ENCODE measurements at places on chromosomes 1 and 21.

- DNase-seq, result no peak
Observed at GRCh38 chr1:98104289-98104688, 183.5 kb upstream of the DPYD start.

GRCh38 chr1:211381481-211382181, 55.0 kb downstream of the TRAF5 start:
- DNase-seq, result no peak

DNA sequence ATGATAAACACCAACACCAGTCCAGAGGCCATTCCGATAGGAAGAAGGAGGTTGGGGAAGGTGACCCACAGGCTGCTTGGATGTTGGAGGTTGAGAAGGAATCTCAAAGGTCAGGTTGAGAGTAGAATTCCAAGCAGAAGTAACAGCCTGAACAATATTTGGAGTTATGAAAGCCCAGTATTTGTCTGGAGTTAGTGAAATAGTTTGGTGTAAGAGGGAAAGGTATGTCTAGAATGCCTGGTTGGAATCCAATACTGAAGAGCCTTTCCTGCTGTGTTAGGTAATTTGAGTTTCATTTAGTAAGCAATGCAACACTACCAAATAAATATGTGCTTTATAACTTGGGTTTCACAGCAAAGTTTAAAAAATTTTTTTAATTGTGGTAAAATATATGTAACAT, 70.5 kb upstream of the MCOLN3 start:
- no peak for DNase-seq

GRCh38 chr1:31715087-31715872, 11.5 kb upstream of the COL16A1 start:
- DNase-seq, result peak; percentile 95

DNA sequence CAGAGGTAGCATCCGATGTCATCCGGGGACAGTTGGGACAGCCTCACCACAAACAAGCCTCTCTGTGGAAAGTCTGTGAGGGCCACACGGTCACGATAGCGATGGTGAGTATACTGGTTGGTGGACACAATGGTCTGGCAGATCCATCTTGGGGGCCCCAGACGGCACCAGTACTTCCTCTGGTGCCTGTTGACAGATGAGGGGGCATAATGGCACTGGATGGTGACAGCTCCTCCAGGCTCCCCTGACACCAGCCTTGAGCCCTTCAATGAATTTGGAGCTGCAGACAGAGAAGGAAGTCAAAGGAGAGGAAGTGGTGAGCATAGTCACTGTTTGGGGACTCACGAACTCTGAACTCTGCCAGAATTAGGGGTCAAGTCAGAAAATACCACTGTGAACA, 8.0 kb downstream of the FCAMR start:
- no peak for DNase-seq

- DNase-seq, result no peak
Observed at GRCh38 chr1:149966405-149966804, 29.7 kb upstream of the MTMR11 start.

DNA sequence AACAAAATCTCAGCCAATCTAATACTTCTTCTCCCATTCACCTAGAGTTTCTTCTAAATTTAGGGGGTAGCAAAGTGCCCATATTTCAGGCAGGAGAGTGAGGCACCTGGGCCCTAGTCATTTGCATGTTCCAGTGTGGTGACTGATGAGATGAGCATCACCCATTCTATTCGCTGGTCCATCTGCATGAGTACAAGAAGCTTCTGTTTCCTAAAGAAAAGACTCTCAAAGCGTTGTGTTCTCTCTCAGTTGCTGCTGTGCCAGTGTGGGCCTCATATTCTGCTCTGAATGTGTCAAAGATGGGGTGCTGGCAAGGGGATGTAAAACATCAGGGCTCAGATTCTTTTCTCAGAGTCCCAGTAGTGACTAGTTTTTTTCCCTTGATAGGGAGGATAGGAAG, 16.1 kb upstream of the DPYD start:
- DNase-seq, result no peak

GRCh38 chr1:68210829-68211228, 21.5 kb downstream of the WLS start:
- DNase-seq, result no peak

GRCh38 chr1:211577819-211578639, 932 bp downstream of the SLC30A1 start:
- peak; percentile 82 for DNase-seq

- no peak for DNase-seq
Observed at GRCh38 chr1:214823311-214824117, 220.5 kb downstream of the CENPF start.

DNA sequence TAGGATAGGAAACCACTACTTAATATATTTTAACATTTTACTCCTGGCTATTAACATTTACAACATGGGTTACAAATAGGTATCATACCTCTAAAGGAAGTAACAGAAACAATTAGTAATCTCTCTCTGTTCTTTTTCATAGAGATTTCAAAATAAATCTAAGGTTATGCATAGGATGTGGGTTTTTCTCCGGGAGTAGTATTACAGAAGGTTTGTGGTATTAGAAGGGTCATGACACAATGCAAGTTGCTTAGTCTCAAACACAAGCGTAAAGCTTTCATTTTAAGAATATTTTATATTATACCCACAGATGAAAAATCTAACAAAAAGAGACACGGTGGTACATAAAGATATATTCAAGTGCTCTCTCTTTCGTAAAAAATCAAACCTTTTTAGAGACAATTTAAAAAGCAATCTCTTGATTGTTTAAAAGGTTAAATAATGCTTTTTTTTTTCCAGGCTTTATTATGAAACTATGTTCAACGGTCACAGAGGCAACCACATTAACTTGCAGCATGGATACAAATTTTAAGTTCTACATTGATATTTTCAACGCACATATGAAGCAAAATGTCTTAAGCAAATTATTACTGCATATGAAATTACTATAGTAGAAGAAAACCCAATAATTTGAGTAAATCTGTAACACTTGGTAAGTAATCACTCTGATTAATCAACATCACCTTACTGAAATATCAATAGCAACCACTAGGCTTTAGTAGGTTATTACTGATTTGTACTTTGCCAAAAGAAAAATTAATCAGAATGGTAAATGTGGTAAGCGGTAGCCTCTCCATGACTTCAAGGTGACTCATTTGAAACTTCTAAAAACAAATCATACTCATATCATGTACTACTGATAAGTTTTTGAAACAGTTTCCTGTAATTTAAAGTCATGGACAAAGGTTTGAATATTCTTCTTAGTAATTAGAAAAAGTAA, 97.4 kb upstream of the GFI1 start:
- DNase-seq, result no peak

- DNase-seq, result no peak
Observed at GRCh38 chr1:234710381-234710780, 100.4 kb upstream of the IRF2BP2 start.

GRCh38 chr1:94118471-94118870, 2.5 kb downstream of the ABCA4 start:
- DNase-seq, result no peak

DNA sequence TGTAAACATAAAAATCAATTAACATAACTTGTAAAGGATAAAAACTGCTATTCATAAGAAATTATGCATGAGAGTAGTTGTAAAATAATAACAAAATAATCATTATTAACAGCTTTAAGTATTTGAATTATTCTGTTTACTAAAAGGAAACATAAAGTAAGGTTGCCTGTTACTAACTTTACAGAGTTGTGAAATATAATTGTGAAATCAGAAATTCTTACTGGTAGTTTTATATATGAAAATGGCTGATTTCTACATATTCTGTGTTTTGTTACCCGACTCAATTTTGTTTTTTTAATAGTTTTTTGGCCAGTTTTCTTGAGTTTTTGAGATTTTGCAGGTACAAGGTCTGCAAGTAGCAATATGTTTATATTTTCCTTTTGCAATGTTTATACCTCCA, 27.8 kb downstream of the FNBP1L start:
- no peak for DNase-seq

DNA sequence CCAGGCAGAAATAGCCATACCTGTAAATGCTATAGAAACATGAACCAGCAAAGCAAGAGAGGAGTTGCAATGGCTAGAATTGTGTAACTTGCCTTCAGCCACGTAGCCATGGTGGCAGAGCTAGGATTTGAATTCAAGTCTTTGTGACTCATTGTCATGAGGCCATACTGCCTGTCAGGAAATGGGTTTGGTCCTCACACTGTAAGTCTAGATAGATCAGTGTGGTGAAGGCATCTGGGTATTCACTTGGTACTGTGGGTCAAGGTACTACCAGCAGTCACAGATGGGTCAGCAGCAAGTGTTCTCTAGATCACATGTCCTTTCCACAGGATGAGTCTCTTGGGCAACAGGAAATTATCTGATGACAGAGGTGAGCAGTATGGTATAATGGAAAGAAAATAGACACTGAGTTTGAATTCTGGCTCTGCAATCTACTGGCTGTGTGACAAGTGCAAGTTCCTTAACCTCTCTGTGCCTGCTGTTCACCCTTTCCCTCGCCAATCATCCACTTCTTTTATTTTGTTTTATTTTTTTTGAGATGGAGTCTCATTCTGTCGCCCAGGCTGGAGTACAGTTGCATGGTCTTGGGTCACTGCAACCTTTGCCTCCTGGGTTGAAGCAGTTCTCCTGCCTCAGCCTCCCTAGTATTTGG, 36.9 kb downstream of the FGGY start:
- no peak for DNase-seq

- no peak for DNase-seq
Observed at GRCh38 chr1:23646091-23646490, 45.5 kb upstream of the RPL11 start.

GRCh38 chr1:67300561-67300960, 7.1 kb upstream of the IL12RB2 start:
- DNase-seq, result no peak

DNA sequence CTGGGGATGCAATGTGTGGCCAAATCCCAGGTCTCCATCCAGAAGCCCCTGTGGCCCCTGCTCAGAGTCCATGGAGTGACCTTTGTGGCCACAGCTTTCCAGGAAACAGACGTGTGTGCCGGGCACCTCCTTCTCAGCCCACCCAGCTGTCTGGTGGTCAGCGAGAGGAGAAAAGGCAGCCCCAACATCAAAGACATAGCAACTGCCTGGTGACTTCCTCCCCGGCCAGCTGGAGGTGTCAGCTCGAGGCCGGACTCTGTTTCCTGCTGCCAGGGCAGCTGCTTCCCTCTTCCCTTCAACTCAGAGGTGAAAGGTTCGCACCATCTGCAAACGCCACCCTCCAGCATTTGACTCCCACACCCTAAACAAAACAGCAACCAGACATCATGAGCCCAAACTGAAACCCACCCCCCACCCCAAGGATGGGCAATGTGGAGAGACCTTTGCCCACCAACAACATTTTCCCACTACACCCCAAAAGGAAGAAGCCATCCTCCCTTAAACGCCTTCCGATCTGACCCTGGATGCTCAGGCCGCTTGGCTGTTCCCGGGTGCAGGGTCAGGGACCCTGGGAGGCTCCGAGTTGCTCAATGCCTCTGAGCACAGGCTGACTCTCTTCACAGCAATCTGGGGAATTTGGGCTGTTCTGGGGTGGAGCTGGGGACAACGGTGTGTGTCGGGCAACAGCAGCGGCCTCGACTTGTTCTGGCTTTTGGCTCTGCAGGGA, 162.3 kb downstream of the PSMG1 start:
- no peak for DNase-seq

DNA sequence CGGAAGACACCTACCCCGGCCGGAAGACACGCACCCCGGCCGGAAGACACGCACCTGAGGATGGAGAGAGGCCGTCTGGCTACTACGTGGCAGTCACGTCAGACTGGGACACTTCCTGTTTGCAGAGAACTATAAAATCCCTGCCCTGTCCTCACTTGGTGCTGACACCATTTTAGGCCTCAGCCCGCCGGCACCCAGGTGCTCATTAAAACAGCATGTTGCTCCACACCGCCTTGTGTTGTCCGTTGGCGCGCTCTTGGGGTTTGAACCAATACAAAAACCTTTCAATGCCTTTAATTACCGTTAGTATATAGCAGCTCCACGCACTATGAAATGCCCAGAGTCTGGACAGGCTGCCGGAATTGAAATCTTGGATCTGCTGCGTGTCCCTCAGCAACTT, 34.7 kb downstream of the VN1R5 start:
- DNase-seq, result no peak

DNA sequence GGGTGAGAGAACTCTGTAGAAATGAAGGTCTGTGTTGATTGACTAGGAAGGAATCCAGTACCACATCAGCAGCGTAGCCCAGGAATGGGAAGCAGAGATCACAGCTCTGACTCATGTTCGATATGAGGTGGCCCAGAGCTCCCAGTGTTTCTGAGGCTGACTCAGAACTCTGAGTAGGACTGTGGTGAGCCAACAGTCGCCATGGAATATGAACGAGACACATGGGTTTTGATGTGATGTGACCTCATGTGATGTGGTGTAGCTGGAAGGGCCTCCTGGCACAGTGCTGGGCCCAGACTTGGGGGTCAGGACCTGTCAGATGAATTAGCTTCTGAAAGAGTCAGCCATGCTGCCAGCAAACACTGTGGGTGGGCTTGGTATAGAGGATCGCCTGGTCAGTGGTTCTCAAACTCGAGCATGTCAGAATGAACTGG, 237.0 kb downstream of the MRPL39 start:
- DNase-seq, result no peak

- DNase-seq, result no peak
Observed at GRCh38 chr1:150498342-150498741, 9.6 kb upstream of the ECM1 start.

GRCh38 chr21:25887646-25888306, 153.0 kb downstream of the GABPA start:
- no peak for DNase-seq

- no peak for DNase-seq
Observed at GRCh38 chr1:96234299-96234698, 487.3 kb upstream of the PTBP2 start.

DNA sequence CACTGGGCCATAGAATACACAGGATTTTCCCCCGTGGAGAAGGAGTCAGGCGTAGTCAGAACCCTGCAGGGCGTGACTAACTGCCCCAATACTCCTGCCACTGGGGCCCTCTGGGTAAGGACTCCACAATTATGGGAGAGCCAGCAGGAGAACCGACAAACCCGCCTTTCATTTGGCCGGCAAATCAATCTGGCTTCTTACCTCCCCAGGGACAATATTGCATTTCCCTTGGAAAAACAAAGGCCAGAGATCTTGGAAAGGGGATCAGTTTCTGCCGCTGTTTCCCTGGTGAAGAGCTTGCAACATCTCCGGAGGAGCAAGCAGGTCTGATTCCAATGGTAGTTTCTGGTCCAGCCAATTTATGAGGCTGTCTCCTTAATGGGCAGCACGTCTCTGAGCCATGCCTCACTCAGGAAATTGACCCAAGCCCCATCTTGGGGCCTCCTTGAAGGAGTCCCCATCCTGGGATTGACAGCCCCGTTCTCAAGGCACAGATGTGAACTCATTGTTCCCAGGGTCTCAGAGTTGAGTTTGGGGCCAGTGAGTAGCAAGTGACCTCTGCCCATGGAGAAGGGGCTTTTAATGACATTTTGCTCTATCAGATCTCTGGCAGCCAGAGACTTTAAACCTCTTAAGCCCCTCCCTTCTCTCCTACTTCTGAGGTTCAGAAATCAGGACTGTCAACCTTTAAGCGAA, 4.3 kb downstream of the TRABD2B start:
- peak; percentile 71 for DNase-seq
